Stimulated activated CD4-positive, alpha-beta T cell treated with anti-CD3 and anti-CD28 coated beads, Interleukin-12 subunit alpha, Interleukin-12 subunit beta, amount 100 ng/mL, for 4 hours (primary cell): ENCODE measurements at places on chromosomes 6 and 20.

DNA sequence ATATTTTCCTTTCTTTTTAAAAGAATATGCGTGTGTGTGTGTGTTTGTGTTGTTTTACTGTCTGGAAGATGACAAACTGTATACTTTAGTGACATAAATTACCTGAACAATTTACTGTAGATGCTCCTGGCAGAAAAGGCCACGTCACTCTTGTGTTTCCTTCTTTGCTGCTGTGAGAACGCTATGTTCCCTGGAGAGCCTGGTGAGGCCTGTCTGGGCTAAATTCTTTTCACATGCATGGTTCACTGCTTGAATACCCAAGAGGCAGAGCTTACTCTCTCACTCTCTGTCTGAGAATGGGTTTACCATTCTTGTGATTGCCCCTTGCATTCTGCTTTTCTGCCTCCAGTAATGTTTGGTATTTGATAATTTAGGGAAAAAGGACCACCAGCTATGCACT is 64.3 kb downstream of the EDN1 start:
- DNase-seq, result no peak

DNA sequence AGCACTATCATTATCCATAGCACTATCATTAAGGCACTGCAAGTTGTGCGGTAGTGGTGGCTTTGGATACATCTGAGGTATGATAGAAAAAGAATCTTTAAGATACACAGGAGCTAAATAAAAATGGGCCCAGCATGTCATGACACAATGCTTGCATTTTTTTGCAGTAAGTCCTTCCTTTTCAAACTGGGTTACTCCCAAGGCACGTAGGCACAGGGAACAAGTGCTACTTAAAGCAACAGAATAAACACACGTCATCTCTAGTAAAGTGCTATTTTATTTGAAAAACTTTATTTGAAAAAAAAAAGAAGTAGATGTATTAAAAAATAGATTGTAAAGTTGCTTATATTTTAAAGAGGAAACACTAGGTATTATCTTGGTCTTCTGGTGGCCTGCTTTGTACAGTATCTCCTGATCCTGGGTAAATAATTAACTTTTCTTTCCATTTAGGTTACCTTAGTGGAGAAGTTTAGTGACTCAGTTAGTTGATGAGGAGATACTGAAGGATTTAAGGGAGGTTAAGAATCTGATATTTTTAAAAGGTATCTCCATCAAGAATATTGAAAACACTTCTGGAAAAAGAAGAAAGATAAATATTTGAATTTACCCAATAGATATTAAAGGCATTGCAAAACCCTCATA is 129.6 kb downstream of the EDN1 start:
- DNase-seq, result no peak

- no peak for DNase-seq
Observed at GRCh38 chr20:3652221-3652620, 11.0 kb downstream of the GFRA4 start.

GRCh38 chr6:145647602-145648001 is 87.7 kb downstream of the EPM2A start:
- no peak for DNase-seq

- no peak for DNase-seq
Observed at GRCh38 chr6:26199773-26200764, 112.8 kb downstream of the HFE start.

- no peak for DNase-seq
Observed at GRCh38 chr6:147868427-147869190, 360.1 kb downstream of the SAMD5 start.

GRCh38 chr20:25033924-25034300 is 24.0 kb downstream of the ACSS1 start:
- DNase-seq, result no peak

- DNase-seq, result no peak
Observed at GRCh38 chr6:6317825-6318733, 2.4 kb downstream of the F13A1 start.

DNA sequence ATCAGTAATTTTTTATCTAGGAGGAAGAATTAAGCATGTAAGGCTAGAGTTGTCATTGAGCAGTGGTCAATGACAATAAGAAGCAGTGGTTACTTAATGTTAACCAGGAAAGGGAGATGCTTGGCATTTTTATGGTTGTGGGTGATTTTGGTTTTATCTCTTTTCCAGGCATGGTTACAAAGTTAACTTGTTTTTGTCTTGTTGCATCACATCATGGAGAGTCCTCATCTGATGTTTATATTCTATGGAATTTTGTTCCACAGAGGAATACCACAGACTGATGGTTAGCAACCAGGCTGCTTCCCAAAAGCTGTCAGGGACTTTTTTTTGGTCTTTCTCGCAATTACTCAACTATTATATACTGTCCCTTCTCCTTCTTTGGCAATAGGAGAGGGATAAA is 32.7 kb downstream of the OPRM1 start:
- no peak for DNase-seq

GRCh38 chr6:82364087-82365015 is 734 bp downstream of the TPBG start:
- no peak for DNase-seq

DNA sequence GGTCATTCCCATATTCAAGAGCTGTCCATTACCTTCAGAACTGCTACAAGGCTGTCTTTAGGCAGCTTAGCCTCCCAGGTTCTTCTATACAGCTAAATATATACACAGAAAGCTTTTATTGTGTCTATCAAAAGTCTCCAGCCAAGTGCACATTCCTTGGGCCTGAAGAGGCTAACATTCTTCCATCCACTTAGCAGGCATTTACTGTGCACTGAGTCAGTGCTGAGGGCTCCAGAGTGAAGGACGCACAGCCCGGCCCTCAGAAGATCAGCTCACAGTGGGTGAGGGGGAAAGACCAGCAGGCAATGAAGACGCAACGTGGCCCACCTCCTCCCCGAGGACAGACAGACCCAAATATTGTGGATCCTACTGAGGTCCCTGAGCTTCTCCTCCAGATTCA is 569.9 kb downstream of the CDH26 start:
- no peak for DNase-seq

GRCh38 chr6:132023490-132023889 is 72.3 kb upstream of the CCN2 start:
- DNase-seq, result no peak

GRCh38 chr6:158468666-158469065 is 91.2 kb upstream of the TMEM181 start:
- no peak for DNase-seq

DNA sequence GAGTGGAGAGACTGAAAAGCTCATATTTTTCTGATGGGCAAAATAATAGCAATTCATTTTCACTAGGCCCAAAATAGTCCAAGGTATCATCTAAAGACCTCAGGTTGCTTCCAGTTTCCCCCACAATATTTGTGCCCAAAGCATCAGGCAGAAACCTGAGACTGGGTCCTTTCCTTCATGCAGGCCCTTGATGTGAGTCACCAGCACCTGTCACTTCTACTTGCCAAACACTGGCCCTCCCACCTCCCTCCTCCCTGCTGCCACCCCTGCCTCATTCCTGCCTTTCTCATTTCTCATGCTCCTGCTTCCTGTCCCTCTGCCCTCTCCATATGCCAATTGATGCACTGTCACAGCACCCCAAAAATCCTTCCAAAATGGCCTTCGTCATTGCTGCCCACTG is 230.4 kb upstream of the CST7 start:
- no peak for DNase-seq
